ENCODE measurements at places on chromosomes 12 and 14.

DNA sequence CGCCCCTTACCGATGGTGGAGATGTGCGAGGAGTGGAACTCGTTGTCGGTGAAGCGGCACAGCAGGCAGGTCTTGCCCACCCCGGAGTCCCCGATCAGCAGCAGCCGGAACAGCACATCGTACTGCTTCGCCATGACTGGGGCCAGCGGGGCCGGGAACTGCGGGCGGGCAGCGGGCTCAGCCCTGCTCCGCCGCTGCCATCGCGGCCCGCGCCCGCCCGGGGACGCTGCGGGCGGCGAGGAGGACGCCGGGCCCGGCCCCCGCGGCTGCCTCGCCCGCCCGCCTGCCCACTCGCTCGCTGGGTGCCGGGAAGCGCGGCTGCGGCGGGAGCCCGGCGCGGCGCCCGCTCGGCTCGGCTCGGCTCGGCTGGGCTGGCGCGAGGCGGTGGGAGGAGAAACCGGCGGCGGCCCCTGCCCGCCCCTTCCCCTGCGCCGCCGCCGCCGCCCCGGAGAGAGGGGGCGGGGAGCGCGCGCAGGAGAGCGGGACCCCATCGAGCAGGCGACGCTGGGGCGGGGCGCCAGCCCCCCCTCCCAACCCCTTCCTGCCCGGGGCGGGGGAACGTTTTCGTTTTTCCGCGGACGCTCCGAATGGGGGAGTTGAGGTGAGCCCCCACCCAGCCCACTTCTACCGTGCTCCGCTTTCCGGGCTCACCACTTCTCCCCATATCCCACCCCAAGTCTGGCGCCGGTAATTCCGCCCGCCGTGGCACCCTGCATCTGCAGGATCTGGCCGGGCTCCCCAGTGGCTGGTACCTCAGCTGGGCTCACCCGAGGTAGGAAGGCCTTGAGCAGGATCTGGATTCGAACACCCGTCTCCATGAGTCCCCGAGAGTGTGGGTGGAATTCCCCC is at the start of gene RAB15:
Gene RAB15 (minus strand): TSS at position 394 of the 849 bp plus-strand sequence. CDS start 260 bp downstream, at position 134.
- DNase-seq: no peak

DNA sequence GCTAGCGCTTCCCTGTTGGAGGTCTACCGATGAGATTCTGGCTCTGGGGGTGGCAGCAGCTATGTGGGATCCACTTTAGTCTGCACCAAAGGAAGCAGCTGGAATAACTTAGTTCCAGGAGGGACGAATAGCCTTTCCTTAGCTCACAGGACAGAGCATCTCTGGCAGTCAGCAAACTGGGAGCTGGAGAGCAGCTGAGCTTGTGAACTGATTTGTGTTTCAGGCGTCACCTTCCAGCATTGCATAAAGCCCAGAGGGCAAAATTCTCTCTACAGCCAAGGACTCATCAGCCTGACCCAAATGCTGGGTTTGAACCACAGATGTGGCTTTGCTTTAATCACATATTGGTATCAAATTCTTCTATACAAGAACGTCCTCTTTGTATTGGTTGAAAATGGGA is 81.9 kb upstream of the PELI2 start:
- no peak for DNase-seq

DNA sequence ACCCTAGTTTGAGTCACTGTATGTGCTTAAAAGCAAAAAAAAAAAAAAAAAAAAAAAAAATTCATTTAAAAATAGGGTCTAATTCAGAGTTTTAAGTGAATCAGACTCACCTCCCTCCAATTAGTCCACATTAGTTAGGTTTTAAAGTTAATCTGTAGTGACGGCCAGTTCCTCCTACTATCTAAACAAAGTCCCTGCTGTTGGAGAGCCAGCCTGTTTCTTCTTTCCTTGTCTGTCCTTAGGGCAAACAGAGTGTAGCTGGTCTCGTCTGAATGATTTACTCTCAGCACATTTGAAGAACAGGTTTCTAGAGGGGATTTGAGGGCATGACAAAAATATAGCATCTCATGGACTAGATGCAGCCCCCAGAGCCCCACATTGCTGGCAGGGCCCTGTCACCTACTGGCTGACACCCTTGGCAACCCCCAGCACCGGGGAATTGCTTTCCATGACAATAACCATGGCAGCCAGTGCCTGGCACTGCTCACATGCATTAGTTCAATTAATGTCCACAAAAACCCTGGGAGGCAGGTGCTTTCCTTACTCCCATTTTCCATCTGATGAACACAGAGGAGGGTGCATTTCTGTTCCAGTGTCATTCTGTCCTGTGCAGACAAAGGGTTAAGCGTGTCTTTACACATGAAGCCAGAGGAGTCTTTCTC is 138.3 kb downstream of the PLXNC1 start:
- DNase-seq: no peak

- no peak for DNase-seq
Observed at GRCh38 chr12:104427547-104427938, 29.2 kb upstream of the CHST11 start.

DNA sequence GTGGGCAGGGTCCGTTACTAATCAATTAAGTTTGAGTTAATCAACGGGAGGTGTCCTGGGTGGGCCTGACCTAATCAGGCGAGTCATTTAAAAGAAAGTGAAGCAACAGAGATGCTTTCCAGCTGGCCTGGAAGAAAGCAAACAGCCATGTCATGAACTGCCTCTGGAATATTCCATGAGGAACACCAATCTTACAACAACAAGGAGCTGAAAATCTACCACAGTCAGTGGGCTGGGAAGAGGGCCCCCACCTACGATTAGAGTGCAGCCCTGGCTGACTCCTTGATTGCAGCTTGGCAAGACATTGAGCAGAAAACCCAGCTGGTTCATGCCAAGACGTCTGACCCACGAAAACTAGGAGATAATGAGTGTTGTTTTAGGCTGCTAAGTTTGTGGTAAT is 56.2 kb downstream of the SSPN start:
- DNase-seq: no peak

DNA sequence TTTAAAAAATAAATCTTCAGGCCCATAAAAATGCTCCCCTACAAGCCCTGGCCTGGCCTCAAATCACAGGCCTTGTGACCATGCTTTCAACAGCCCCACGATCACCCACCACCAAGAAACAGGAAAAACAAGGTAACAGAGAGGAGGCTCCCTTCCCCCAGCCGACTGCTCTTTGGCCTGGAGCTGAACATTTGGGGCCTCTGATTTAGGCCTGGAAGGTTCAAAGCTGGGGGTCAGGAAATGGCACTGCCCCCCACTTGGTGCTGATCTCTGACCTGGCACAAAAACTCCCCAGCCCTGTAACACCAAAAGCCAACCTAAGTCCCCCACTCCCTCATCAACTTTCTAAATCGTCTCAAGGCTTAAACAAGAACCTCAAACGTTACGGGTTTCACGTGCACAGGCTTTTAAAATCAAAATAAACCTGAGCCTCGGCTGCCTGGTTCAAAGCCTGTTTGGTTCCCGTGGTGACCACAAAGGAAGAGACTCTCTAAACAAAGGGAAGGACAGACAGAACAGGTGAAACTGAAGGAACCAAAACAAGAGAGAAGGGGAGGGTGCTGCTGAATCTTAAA is 9.0 kb downstream of the ACTN1 start:
- DNase-seq: no peak

DNA sequence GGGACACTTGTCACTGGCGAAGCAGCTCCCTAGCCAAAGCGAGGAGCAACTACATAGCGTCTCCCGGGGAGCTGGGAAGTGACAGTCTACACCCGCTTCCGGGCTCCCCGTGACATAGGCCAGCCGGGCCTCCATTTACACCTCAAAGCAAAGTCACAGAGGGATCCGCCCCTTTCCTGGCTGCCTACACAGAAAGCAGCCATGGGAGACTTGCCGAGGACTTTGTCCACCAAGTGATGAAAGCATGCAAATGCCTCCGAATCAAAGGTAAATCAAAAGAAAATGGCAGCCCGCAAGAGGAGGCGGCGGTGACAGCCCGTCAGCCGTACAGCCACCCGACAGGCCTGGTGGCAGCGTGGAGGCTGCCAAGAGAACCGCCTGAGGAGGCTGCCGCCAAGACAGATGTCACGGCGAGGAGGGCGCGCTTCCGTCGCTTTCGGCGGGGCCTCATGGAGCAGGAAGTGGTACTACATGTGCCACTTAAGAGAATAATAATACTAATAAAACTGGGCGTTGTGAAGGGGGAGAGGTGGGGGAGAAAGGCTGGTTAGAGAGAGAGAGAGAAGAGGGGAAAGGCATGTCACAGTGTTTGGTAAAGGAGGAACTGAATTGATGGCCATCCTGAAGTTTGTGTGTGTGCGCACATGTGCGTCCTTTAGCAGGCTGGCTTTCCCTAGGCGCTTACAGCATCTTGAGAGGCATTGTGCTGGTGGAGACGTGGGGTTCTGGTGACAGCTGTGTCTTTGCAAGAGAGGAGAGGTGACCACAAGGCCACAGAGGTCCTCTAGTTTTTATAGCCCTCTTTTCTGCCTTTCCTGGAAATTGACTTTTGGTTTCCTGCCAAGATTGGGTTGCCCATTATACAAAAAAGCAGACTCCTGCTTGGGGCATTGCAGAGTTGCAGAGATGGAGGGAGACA is 661.7 kb downstream of the VRK1 start:
- DNase-seq: peak; percentile 15

DNA sequence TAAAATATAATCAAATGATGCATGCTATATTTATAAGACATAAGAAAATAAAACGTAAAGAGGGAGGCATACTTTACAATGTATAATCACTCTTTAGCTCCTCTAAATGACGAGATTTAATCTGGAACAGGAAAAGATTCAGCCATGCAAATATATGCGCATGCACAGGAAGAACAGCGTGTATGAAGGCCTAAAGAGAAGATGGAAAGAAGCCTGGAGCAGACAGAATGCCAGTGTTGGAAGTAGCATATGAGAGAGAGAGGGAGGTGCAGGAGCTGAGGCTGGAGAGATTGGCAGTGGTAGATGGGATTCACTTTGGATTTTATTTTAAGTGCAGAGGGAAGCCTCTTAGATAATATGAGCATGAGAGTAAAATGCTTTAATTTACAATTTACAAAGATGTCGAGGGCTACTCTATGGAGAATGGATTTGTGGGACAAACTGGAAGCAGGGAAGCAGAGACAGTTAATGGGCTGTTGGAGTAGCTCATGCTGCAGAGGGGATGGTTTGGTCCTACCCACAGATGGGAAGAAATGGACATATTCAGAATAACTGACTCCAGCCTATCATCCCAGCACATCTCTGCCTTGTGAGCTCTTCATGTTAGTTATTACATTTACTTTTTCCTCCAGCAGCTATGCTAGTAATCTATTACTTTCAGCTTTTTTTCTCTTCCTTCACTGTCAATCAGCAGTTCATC is 411.1 kb downstream of the TMTC2 start:
- DNase-seq: no peak

DNA sequence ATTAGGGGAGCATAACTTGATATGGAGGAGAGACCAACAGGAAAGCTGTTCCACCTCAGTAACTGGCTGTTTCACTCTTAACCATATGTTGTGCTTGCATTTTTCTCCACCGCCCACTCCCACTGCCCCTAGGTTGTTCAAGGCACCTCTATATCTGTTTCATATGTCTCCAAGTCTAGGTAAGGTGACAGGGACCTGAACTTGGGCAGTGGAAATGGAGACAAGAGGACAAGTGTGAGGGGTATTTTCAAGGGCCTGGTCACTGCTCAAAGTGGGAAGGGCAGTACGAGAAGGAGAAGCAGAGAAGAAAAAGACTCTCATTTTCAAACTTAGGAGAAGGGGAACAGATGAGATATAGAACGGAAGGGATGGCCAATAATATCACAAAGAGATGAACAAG is 3.1 kb downstream of the SLC38A1 start:
- no peak for DNase-seq

DNA sequence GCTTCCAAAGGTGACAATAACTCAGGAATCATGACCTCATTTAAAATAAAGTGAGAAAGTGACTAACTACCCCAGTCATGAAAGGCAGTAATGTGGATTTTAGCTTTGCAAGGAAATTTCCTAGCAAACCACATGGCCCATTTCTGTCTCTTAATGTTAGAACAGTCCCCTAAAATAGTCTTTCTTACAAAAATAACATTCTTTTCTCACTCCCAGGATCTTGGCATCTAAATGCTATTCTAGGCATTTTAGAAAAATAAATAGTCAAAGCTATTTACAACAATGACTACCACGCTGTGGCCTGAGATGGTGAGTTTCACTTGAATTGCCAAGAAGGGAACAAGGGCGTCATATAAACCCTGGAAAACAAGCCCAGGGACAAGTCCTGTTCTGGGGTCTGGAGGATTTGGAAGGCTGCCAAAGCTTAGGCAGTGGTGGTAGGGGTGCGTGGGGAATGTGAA is 101.2 kb upstream of the CCDC175 start:
- DNase-seq: no peak

- DNase-seq: no peak
Observed at GRCh38 chr12:107105410-107105703, 12.0 kb upstream of the CRY1 start.

- DNase-seq: no peak
Observed at GRCh38 chr12:116556964-116557698, 2.0 kb upstream of the MAP1LC3B2 start.

Data from renal cortex interstitium (tissue), 15 donors.